Liver (tissue), 10 donors: ENCODE measurements at places on chromosomes 7 and 10. TPM values are rescaled to one million over a fixed set of nuclear protein-coding genes. Genes with fewer than 3 reads are reported as not detected.

DNA sequence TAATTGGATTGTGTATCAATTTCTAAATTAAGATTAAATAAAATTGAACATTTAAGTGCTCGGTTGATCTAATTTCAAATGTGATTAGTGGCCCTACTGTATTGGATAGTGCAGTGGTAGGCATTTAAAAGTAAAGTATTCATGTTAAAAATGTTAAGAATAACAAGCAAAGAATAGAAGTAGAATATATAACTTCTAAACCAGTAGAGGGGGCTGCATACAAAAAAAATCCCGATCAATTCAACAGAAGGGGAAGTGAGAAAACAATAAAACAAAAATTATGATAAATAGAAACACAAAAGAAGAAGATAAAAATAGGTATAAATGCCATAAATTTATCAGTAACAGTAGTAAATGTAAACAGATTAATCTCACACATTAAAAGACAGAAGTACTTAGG lies 24.9 kb upstream of the WDFY4 start:
- DNase-seq, result no peak

DNA sequence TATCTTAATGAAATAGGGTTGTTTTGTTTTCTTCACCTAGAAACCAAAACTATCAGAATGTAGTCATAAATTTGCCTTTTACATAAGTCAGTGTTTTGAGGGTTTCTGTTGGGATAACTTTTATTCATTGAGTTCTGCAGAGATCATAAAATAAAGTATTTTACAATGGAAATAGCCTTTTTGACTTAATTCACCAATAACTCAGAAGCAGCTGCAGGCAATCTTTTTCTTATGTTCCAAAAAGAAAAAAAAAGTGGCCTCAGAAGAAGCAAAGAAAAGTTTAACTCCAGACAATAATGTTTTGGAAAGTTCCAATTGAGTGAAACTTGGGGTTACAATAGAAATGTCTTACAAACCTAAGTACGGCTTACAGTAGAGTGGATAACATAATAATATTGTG lies 491.7 kb upstream of the NRP1 start:
- no peak for DNase-seq

DNA sequence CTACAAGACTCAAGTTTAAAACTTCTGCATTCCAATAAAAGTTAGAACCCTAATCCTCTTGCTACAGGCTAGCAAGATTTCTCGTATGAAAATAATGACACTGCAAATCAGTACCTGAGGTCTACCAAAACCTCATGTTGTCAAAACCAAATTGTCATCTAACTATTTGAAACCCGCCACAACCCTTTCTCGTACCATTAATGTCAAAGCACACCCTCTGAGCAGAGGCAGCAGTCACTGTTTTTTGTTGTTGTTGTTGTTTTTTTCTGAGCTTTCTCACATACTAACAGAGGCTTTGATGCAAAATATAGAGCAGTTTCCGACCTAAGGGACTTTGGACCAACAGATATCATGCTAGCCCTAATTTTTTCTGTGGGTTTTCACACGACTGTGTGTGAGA lies 563.9 kb upstream of the C7orf33 start:
- no peak for DNase-seq

- DNase-seq, result no peak
Observed at GRCh38 chr7:77606562-77606961, 69.5 kb downstream of the PTPN12 start.

GRCh38 chr7:20447021-20447650 lies 116.4 kb downstream of the ITGB8 start:
- DNase-seq, result no peak

DNA sequence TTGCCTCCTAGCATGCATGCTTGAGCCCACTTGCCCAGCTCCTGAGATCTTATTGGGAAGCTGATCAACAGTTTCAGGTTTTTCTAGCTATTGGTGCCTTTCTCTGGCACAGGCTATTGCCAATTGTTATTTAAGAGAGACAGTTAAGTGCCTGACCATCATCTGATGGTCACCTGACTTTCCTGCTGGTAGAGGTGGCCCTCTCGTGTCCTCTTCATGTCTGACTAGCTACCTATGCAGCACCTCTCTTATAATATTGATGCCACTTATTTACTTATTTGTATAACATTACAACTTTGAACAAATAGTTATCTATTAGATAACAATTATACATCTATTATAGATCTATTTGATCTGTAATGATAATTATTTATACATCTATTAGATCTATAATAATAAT lies 205.9 kb upstream of the SEMA3D start:
- no peak for DNase-seq

DNA sequence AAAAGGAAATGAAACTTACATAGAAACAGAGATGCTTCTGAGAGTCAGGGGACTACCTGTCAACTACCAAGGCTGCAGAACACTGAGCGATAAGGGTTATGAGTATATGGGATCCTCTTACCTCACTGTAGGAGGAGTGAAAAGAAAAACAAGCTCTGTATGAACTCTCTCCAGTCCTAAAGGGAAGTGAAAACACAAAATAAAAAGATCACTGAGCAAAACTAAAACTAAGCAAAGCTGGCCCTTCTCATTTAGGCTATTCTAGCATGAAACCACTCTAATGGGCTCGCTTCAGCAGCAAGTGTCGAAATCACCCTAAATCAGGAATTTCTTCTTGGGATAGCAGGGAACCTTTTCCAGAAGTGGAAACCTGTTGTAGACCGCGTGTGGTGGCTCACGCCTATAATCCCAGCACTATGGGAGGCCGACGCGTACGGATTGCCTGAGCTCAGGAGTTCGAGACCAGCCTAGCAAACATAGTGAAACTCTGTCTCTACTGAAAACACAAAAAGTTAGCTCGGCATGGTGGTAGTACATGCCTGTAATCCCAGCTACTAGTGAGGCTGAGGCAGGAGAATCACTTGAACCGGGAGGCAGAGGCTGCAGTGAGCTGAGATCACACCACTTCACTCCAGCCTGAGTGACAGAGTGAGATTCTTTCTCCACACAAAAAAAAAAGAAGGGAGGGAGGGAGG lies 27.0 kb downstream of the DCLRE1C start:
- DNase-seq, result no peak

DNA sequence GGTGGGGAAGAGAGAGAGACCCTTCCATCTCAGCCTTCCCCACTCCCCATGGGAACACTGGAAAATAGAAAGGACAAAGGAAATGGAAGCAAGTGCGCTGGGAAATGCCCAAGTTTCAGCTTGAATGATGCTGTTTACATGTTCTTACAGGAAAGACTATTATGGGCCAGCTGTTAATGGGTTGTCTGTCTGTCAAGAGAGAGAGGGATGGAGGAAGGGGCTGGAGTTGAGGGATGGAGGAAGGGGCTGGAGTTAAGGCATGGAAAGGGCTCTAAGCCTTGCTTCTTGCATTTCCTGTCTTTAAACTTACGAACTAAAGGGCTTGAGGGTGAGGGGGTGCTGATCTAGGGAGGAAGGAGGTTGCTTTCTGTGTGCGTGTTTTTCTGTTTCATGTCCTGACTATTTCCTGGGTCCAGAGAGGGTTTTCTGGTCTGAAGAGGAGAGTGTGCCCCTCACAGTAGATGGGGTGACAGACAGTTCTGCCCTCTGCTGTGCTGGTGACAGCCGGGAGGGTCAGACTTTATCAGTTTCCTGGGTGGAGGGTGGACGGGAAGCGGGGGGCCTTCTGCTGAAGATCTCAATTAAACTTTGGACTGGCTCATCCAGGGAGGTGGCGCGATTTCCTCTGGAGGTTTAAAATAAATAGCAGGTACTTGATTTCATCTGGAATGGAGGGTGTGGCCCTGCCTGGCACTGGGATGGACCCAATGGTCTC lies 30.5 kb downstream of the GRK5 start:
- no peak for DNase-seq

- DNase-seq, result no peak
Observed at GRCh38 chr10:23826421-23826820, 382.5 kb upstream of the KIAA1217 start.

DNA sequence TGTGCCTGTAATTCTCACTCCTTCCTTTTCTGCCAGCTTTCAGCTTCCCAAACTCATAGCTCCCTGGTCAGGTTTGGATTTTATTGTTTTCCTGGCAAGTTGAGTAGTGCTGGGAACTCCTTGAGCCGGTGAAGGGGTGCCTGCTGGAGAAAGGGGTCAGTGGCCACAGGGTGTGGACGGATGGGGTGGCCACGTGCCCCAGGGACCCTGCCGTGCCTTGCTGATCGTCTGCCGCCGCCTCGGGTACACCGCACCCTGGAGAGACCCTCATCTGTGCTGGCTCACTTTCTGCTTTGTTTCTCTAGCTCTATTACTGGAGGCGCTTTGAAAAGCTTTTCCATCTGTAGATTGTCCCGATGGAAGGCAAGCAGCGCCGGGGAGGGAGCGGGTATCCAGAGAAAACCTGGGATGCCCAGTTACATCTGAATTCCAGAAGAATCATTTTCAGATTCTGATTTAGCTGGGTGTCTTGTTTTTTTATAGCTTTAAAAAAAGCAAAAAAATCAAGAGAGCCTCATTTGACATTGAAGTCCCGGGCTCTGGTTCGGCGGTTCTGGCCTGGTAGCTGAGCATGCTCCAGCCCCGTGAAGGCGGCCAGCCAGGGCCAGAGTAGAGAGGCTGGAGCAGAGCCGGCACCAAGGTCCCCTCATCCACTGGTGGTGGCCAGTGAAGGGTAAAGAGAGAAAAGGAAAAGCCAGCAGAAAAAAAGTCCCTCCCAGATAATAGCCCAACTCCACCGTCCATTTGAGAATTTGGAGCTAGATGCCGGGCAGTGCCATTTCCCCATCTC lies 510.9 kb upstream of the FOXK1 start:
- no peak for DNase-seq

DNA sequence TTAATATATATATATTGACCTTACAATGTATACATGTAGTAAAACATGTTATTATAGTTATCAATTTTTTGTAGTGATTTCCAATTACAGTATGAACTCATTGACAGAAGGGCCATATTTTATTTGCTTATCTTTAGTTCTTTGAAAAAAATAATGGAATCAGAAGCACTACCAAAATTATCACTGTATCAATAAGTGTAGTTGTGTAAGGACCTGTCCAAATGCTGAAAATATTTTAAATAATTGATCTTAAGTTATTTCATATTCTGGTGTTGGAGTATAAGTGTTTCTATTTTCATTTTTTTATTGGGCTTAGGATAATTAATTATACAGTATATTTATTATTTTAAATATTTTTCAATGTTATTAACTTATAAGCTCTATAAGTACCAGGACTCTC lies 8.5 kb upstream of the DGKB start:
- no peak for DNase-seq

- no peak for DNase-seq
Observed at GRCh38 chr7:50645186-50645585, 80.0 kb upstream of the DDC start.

- DNase-seq, result no peak
Observed at GRCh38 chr7:125391921-125392320, 462.3 kb upstream of the POT1 start.

- DNase-seq, result peak; percentile 78
Observed at GRCh38 chr10:32367793-32368453, 21.0 kb upstream of the EPC1 start.

SPDYE8 gene
- not detected for total RNA-seq

KAZALD1 gene
- 1.2 TPM for total RNA-seq

CPA2 gene
- total RNA-seq, result not detected

TMEM196 gene
- not detected for total RNA-seq

CPED1 gene
- 8.5 TPM for total RNA-seq

CFAP43 gene
- 0.33 TPM for total RNA-seq

SH2D4B gene
- total RNA-seq, result 0.19 TPM

ASB4 gene
- 0.50 TPM for total RNA-seq

GPR26 gene
- total RNA-seq, result not detected
